Activated gamma-delta T cell treated with Interleukin-2 at 50 U/mL for 16 hours (primary cell): ENCODE measurements at places on chromosomes 12 and 14.

DNA sequence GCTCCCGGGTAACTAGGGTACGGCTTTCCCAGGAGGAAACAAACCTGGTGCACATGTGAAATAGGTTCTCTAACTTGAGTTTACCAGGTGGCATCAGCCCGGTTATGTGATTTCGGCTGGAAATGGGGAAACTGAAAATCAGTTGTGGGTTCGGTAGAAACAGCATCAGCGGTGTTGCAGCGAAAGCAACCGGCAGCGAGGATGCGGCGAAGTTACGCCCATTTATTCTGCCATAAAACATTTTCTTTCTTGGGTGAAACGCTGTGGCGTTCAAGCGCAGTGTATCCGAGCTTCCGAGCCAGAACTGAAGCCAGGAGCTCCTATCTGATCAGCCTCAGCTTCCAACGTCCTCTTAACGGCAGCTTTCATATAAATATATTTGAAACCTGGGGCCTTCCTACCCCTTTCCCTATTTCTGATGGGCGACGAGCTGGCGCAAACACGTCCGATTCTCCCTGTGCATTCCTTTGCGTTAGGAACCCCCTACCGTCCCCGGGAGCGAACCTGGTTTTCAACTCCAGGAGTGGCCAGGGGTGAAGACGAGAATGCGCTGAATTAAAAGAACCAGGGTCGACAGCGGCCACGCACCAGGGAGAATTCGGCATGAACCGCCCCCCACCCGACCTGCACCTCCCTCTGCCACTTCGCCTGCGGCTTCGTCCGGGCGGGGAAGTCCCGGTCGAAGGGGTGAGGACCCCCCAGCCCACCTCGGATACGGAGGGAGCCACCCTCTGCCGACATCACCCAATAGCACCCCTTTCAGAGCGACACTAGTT lies 1.6 kb downstream of the DPF3 start:
- peak; percentile 10 for DNase-seq

DNA sequence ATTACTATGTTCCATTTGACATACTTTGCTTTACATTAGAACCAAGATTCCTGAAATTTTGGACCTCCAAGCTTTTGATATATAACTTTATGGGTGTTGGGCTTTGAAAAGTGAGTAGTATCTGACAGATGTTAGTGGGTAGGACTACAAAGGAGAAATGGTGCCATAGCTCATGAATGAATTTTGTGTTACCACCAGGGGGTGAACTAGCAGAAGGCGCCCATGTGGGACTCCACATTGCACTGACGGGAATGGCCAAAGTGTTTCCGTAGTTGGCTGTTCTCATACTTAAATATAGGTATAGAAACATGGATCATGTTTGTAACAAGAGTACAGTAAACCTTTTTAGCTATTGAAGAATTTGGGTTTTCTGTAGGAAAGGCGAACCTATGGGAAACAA lies 337.5 kb downstream of the FLRT2 start:
- no peak for DNase-seq

DNA sequence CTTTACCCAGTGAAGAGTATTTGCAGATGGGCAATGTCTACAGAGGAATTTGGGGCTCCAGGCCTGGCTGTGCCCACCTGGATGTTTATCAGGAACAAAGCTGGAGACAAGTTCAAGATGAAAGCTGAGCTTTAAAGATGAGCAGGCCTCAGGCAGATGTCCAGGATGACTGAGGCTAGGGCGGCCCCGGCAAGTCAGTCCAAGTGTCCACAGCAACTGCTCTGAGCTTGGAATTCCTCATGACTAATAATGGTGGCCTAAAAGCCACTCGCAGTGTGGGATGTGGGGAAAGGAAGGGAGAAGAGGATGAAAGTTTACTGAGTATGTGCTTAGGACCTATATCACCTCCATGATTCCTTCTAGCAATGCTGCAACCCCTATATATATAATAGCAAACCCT lies 128.2 kb upstream of the NOS1 start:
- DNase-seq: no peak

DNA sequence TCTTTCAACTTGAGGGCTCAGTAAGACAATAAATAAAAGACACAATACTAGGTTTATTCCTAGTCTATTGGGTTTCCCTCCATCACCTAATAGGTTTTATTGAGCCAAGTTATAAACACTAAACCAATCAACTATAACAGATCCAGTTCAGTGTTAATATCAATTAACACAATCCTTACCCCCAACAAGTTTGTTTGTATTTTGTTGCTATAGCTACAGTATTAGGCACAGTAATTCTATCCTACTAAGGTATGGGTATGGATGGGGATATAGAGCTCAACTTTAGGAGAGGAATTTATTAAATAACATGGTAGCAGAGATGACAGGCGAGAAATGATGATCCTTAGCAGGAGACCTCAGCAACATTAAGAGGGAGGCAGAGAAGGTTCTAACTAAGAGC lies 13.3 kb downstream of the PPP4R3A start:
- DNase-seq: no peak

DNA sequence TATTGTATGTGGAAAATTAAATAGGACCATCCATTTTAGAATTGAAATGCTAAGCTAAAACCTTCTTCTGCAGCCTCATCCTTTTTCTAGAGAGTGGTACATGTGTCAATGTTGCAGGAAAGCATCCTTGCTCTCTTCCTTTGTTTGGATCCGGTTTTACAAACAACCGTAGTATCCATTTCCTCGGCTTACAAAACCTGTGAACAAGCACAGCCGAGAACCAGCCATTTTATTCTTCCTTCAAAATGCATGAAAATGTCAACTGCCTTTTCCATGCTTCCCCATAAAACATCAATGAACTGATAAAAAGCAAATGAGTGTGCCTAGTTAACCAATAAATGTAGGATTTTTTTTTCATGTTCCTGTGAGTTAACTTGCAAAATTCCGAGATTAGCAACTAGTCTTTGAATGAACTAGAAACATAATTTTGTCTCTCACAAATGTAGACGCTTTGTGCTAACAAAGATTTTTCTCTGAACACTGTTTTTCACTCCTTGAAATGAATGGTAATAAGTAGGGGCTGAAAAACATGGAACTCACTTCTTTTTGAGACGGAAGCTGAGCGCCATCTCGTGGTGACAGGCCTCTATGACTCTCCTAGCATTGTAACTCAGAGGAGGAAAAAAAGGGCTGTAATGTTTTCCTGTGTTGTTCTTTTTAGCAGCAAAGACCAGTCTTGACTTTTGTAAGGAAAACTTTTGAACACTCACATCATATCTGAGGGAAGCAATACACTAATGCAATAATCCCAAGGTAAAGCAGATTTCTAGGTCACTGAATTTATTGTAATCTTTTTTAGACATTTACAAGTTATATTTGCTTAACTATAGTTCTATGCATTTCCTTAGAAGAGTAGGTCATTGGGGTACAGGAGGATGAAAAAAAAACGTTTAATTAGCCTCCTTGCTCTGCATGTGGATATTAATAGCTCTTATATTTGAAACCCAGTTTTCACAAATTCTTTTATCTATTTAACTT lies 157.4 kb upstream of the FOXG1 start:
- DNase-seq: no peak

GRCh38 chr14:73058922-73059673 lies 764 bp downstream of the RBM25 start:
- DNase-seq: no peak
